ENCODE measurements at places on chromosomes 2 and 18.
A peak's percentile ranks its signal among the peaks of the same experiment; 100 is the strongest.

GRCh38 chr18:22703883-22704585, 229.1 kb upstream of the RBBP8 start:
- DNase-seq = peak; percentile 4

DNA sequence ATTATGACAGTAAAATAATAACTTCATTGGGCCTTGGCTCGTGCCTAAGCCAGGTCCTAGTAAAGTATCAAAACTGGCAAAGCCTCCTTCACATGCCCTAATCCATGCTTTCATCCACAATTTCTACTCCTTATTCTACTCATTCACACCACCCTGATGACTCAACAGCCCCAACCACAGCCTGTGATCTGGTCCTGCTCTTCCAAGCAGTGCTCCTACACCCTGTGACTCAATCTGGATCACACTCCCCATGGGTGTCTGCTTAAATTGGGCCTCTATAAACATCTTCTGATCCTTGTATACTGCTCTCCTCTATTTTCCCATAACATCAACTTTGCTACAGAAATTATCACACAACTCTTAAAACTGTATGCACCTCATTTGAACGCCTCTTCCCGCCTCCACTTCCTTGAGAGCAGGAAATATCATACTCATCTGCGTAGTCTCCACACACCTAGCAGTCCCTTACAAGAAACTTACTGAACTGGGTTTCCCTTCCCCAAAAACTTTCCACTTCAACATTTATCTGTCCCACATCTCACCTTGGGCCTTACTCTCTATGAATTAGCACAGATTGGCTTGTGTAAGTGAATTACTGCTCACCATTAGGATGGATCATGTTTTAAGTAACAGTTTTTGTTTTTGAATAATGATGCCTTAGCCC, 15.9 kb downstream of the GTF3C3 start:
- peak; percentile 71 for DNase-seq

DNA sequence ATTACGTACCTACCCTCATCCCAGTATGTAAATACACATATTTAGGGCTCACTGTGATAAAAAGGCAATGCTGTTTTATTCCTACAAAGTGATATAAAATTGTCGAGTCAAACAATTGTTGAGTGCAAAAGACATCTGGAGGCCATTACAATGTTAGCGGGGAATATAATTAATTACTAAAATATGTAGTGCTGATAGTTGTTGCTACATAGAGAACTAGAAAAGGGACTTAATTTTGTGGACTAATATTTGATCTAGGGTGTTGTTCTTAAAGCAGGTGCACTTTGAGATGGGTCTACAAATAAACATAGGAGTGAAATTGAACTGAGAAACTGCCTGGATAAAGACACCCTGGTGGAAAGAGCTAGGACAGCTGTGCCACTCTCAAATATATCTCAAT, 300.1 kb downstream of the NOL4 start:
- no peak for DNase-seq

- no peak for DNase-seq
Observed at GRCh38 chr18:63090334-63090733, 229.2 kb downstream of the BCL2 start.

- no peak for DNase-seq
Observed at GRCh38 chr2:128275498-128276045, 43.1 kb downstream of the HS6ST1 start.

GRCh38 chr2:170742896-170743529, 27.2 kb upstream of the ERICH2 start:
- no peak for DNase-seq

DNA sequence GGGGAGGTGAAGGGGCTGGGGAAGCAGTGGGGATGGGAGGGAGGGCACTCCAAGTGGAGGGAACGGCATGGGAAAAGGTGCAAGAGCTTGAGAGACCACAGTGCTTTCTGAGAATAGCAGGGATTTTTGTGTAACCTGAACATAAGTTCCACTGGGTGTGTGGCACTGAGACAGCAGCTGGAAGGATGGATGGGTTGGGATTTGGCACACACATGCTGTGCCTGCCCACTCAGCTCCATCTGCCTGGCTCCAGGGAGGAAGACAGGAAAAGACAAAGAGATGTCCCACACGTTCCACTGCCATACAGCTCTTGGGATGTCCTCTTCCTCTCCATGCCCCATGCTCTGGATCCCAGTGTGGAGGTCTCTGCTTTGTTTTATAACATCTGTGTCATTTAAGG, 114.1 kb upstream of the TEX51 start:
- no peak for DNase-seq

- DNase-seq = no peak
Observed at GRCh38 chr2:5673145-5674025, 18.8 kb upstream of the SOX11 start.

DNA sequence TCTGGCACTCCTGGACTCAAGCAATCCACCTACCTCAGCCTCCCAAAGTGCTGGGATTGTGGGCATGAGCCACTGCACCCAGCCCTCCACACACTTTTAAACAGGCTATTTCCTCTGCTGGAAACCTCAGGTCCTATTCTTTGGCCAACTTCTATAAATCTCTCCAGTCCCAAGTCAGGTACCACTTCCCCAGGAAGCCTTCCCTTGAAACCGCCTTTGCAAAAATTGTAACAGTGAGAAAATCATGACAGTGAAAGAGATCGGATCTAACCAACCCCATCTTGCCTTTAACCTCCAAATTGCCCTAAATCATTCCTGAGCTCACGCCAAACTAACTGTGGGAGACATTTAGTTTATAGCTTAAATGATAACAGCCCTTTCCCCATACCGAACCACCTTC, 67.3 kb upstream of the CABLES1 start:
- no peak for DNase-seq

- no peak for DNase-seq
Observed at GRCh38 chr18:46424898-46425297, 232.1 kb downstream of the LOXHD1 start.

- no peak for DNase-seq
Observed at GRCh38 chr2:71680925-71681324, 227.6 kb downstream of the DYSF start.

GRCh38 chr2:227853204-227853629, 18.2 kb upstream of the DAW1 start:
- DNase-seq = no peak

DNA sequence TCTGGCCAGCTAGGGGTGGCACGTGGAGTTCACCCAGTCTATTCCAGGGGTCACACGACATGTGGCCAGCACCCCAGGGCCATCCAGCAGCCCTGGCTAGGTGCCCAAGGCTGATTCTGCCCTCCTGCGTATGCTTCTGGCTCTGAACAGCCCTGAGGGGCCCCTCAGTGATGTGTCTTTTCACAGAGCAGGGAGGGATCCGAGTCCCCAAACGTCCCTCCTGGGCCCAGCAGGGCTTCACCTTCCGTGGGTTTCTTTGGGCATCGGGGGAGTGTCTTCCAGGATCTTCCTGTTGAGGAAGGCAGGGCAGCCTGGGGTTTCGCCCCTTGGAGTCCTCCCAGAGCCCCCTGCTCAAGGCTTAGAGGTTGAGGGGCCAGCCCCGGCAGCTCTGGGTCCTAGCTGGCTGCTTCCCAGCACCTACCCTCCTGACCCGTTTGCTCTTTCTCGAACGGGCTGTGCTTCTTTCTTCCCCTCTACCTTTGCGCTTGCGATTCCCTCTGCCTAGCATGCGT, 165.9 kb downstream of the DYSF start:
- DNase-seq = no peak

DNA sequence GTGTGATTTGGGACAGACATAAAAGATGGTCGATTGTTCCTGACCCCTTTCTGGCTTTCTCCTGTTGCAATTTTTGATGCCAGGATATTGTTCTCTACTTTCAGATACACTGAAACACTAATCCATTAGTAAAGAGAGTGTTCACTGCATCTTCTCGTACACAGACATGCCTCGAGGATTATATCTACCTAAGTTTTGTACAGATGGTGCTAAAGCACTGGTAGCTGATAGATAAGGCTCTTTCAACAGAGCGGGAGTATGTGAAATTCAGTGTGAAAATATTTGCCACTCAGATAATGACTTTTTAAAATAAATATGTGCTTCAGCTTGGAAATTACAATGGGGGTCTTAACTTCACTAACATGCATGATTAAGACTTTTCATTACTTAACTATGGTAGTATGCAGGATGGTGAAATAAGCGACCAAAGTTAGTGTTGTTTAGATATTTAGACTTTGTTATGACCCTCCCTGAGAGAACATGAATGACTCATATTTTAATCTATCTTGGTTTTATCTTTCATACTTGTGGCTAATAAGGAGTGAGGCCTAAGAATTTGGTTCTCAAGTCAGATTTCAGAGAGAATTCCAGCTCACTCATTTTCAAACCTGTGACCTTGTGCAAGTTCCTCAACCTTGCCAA, 474.9 kb downstream of the NRXN1 start:
- DNase-seq = no peak

GRCh38 chr18:3748086-3748485, 298.1 kb downstream of the TGIF1 start:
- no peak for DNase-seq

- no peak for DNase-seq
Observed at GRCh38 chr18:2655954-2656236, 369 bp downstream of the SMCHD1 start.

DNA sequence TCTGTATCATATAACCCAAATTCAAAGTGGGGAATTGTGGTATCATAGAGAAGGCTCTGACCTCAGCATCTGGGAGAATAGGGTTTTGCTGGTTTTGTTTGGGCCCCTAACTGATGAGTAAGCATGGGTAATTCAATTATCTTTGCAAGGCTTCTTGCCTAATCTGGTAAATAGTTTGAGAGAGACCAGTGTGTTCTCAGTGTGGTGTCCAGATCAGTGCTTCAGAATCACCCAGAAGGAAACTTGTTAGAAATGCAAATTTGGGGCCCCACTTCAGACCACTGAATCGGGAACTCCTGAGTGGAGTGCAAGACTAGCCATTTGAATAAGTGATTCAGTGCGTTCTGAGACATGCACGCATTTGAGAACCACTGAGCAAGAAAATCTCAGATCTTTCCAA, 282.7 kb downstream of the EPHA4 start:
- no peak for DNase-seq

GRCh38 chr2:101223814-101224231, 28.9 kb upstream of the CNOT11 start:
- peak; percentile 47 for DNase-seq

DNA sequence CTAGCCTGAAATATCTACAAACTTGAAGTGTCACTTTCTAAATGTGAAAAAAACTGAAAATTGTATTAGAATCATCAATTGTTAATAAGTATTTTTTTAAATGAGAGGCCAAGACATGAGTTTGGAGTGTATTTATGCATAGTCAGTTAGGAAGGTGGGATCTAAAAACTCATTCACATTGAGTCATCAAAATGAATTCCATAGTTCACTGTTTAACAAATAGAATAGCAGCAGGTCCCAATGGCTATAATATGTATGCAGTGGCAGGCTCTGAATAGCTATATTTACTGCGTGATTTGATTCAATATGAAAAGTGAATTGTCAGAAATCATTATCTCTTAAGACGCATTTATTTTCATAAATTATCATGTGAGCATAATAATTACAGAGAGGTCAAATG, 256.1 kb downstream of the ZNF385B start:
- DNase-seq = no peak

- no peak for DNase-seq
Observed at GRCh38 chr2:233210843-233211547, 40.5 kb upstream of the ATG16L1 start.

DNA sequence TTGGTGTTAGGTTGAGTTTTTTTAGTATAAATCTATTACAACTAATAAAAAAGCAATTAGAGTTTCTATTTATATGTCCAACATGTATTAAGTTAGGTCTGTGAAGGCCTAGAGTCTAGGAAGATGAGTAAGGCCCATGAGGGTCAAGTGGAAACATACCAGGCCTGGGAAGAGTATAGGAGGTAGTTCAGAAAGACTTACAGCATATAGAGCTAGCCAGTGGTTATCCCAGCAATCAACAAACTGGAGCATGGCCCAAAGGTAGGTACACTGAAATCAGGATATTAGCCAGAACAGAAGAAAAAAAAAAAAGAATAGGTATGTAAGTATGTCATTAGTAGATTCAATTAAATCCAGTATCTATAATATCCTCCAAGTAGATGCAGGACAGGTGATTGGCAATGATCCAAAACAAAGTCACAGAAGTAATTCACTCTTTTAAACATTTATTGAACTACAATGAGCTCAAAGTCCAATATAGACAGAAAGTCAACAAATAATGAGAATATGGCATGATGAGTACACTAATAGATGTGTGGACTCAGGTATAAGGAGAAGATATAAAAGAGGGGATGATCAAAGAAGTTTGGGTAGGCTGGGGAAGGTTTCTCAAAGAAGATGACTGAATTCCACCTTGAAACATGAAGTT, 70.3 kb downstream of the IKZF2 start:
- no peak for DNase-seq

DNA sequence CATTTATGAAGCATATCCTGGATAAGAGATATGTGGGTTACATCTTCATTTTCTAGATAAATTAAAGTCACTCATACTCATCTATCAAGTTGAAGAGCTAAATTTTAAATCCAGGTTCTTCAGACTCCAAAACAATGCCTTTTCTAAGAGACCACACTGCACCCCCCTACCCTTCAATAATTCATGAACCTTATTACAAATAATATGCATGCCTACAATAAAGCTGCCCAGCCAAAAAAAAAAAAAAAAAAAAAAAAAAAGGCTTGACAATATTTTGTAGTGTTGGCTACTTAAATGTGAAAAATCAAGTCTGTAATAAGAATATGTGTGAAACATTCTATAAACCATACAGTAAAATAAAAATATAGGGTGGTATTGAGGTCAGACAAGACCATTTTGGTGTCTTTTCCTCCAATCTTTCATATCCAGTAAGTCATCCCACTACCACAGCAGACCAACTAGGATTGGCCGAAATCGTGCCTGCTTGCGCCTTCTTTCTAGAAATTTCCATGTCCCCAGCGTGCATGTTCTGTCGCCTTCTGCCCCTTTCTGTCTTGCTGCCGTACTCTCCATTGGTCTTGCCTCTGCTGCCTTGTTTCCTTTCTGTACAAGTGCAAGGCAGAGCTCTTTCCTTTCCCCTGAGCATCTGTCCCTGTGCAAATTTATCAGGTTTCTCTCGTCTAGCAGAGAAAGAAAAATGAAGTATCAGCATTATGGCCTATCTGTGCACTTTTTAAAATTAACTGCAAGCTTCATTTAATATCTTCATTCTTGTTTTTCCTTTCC, 92.6 kb upstream of the NDUFV2 start:
- no peak for DNase-seq

GRCh38 chr2:76826691-76827090, 695.5 kb downstream of the LRRTM4 start:
- no peak for DNase-seq

GRCh38 chr2:150653351-150653750, 165.9 kb upstream of the RND3 start:
- no peak for DNase-seq

- DNase-seq = peak; percentile 49
Observed at GRCh38 chr2:221572821-221573429, 821 bp upstream of the EPHA4 start.

DNA sequence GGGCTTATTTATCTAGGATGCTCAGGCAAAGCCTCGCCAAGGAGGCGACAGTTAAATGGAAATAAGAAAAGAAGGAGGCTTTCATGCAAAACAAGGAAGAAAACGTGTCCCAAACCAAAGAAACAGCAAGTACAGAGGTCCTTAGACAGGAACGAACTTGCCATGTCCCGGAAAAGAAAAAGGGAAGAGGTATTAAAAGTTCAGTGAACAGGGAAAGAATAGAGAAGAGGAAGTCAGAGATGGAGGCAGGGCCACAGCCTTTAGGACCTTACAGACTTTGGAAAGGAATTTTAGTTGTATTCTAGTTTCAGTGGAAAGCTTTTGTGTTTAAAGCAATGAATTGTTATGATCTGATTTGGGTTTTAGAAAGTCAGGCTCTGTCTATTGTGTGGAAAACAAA, 22.1 kb downstream of the IKZF2 start:
- no peak for DNase-seq

GRCh38 chr2:31237348-31238017, 3.5 kb downstream of the EHD3 start:
- DNase-seq = no peak

GRCh38 chr2:190447766-190448165, 39.6 kb downstream of the MFSD6 start:
- DNase-seq = no peak
